ENCODE measurements at places on chromosomes 3 and 15. TPM values are rescaled to one million over a fixed set of nuclear protein-coding genes. Genes with fewer than 3 reads are reported as not detected.

ISL2 gene
- total RNA-seq = 6.3 TPM

P2RY12 gene
- total RNA-seq = not detected

PCOLCE2 gene
- 17.3 TPM for total RNA-seq

KBTBD12 gene
- not detected for total RNA-seq

STRIT1 gene
- total RNA-seq = not detected

PDCD6IP gene
- 266 TPM for total RNA-seq

TRANK1 gene
- total RNA-seq = 2.4 TPM

LMOD3 gene
- total RNA-seq = not detected

FES gene
- 11.5 TPM for total RNA-seq

MYZAP gene
- 3.5 TPM for total RNA-seq

GPR27 gene
- total RNA-seq = 0.07 TPM

GOLGA8N gene
- 1.4 TPM for total RNA-seq

FBXW12 gene
- total RNA-seq = not detected

MESP1 gene
- 32.9 TPM for total RNA-seq

CP gene
- not detected for total RNA-seq

PLSCR2 gene
- not detected for total RNA-seq

FGF12 gene
- total RNA-seq = not detected

GRCh38 chr3:120093119-120093910, 932 bp downstream of the GSK3B start:
- DNase-seq = peak; percentile 35

GRCh38 chr15:22942877-22943276, 37.3 kb downstream of the CYFIP1 start:
- no peak for DNase-seq

- DNase-seq = no peak
These were observed 251.9 kb downstream of the TJP1 start for GRCh38 chr15:29570121-29570947.

GRCh38 chr3:9180764-9181117, 68.7 kb downstream of the SRGAP3 start:
- no peak for DNase-seq

DNA sequence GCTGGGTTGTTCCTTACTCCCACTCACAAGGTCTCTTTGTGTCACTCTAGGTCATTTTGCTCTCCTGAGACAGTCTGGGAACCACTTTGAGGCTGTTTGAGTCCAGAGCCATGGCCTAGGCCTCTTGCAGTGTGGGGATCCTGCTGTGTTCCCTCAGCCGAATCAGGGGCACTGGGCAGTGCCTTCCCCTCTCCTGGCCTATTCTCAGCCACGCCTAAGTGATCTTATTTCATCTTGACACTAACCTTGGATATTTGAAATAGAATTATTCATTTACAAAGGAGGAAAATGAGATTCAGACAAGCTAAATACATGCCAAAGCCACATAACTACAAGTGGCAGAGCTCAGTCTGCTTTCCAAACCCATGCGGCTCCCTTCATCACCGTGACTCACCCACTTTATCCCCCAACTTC, 557.2 kb upstream of the TBL1XR1 start:
- DNase-seq = no peak

GRCh38 chr3:10189557-10190354, 25.0 kb downstream of the IRAK2 start:
- peak; percentile 56 for DNase-seq

- peak; percentile 33 for DNase-seq
These were observed 45.5 kb downstream of the PPM1L start for GRCh38 chr3:160801386-160802118.

GRCh38 chr15:93146601-93147000, 57.6 kb upstream of the RGMA start:
- DNase-seq = no peak

GRCh38 chr3:175502155-175502554, 643.0 kb downstream of the NAALADL2 start:
- no peak for DNase-seq

DNA sequence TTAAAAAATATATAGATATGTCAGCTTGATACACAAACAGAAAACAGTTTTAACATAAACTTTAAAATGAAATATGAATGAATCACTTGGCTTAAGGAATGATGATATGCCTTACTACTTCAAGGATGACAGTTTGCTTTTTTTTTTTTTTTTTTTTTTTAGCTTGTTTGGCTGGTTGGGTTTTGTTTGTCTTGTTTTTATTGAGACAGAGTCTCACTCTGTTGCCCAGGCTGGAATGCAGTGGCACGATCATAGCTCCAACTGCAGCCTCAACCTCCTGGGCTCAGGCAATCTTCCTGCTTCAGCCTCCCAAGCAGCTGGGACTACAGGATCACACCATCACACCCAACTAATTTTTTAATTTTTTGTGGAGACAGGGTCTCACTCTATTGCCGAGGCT, 14.5 kb downstream of the LRRC2 start:
- peak; percentile 59 for DNase-seq

DNA sequence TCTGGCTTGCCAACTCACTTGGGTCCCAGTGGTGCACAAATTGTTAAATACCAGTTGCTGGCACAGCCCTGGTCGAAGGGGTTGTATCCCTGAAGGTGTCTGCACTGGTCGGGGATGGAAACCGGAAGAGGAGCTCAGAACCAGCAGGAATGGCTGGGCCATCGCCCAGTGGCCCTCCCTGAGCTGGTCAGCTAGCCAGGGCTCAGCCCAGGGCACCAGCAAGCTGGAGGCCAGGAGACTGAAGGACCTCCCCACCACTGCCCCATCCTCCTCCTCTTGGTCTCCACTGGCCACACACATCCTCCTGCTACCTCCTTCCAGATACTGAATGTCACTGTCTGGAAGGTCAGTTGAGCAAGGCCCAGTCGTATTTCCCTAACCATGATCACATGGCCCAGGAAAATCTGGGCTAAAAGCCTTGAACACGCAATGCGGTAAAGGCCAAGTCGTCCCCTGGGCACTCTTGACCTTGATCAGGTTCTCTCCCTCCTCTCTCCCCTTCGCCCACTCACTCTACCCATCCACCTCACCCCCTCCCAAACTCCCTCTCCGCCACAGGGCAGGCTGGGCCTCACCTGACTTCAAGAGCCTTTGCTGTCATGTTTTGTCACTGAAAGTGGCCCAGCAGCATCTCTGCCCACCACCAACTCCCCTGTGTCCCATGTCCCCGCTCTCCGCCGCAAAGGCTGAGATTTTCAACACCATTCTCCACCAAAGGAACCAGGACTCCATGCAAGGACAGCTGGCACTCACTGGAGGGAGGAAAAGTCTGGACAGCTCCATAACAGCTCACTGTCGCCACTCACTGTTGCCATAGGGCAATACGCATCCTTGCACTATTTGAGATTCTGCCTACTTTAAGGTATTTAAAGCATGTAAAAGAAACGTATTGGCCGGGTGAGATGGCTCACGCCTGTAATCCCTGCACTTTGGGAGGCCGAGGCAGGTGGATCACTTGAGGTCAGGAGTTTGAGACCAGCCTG, 12.1 kb downstream of the ZDHHC19 start:
- DNase-seq = no peak

DNA sequence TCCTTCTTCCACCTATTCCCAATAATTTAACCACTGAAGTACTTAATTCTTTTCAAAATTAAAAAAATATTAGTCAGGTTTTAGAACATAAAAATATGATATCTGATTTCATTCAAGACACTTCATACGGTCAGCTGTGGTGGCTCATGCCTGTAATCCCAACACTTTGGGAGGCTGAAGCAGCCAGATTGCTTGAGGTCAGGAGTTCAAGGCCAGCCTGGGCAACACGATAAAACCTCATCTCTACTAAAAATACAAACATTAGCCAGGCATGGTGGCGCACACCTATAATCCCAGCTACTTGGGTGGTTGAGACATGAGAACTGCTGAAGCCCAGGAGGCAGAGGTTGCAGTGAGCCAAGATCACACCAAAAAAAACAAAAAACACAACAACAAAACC, 56.7 kb downstream of the NBEAL2 start:
- no peak for DNase-seq

- peak; percentile 73 for DNase-seq
These were observed 48.6 kb downstream of the CHST2 start for GRCh38 chr3:143167969-143168854.

- no peak for DNase-seq
These were observed 3.3 kb downstream of the SCAMP2 start for GRCh38 chr15:74869726-74870407.

DNA sequence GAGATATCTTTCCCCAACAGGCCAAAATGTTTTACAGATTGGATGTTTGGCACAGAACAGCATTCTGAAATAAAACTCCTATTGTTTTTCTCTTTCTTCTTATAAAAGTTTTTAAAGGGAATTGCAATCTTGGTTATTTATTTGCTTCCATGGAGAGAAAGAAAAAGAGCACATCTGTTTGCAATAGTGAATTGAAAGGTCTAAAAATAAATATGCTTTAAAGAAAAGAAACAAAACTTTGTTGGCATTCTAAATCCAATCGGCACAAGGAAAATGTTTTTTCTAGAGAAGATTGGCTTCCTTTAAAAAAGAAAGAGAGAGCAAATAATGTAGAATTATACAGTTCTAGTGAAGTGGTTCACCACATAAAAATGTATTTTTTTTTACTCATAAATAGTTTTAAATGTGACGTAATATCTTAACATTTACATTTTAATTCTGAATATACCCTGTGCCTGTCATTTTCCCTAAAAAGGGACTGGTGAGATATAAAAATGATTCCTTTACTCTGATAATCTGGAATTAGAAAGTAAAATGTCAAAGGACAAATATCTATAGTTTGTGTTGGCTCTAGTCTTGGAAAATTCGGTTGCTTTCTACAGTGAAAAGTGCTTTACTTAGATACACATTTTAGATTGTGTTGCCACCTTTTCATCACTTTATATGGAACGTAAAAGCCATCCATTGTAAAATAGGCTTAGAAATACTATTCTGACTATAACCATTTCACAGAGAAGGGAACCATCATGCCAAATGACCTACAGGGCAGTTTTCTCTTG, 257.4 kb upstream of the CBLB start:
- no peak for DNase-seq

GRCh38 chr15:71259866-71260265, 144.6 kb downstream of the THSD4 start:
- DNase-seq = no peak

All from PC-3 (cell line).